ENCODE measurements at places on chromosomes 5 and 9. TPM values are rescaled to one million over a fixed set of nuclear protein-coding genes. Genes with fewer than 3 reads are reported as not detected.

- no peak for DNase-seq
Observed at GRCh38 chr5:42360616-42361314, 62.5 kb upstream of the GHR start.

DNA sequence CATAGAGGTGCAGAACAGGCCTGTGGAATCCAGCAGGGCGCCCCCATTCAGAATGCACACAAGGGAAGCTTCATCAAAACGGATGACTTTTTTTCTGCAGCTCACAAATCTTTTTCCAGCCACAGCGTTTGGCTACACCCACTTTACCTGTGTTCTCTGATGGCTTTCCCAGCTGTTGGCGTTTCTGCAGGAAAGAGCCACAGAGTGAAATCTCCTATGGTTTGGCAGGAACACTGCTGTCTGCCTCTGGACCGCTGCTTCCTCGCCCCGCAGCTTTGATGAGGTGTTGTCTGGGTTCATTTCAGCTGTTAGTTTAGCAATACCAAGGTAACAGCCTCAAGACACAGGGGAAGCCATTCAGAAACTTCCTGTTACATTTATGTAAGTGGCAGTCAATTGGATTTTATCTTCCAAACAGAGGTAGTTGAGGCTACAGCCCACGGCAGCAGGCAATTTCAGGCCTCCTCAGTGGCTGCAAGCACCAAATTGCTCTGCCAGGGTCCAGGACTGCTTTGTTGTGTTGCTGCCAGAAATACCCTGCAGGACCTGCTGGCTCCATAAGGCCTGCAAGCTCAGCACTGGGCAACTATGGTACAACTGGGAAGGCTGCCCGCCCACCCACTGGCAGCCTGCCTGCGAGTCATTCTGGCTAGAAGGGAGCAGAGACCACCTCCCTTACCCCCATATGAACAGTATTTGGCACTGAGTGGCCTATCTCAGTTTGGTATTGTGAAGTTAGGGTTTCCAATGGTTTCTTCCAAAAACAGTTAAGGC, 96.7 kb downstream of the MVB12B start:
- DNase-seq = no peak

Gene GARNL3
- 10.5 TPM for total RNA-seq

DNA sequence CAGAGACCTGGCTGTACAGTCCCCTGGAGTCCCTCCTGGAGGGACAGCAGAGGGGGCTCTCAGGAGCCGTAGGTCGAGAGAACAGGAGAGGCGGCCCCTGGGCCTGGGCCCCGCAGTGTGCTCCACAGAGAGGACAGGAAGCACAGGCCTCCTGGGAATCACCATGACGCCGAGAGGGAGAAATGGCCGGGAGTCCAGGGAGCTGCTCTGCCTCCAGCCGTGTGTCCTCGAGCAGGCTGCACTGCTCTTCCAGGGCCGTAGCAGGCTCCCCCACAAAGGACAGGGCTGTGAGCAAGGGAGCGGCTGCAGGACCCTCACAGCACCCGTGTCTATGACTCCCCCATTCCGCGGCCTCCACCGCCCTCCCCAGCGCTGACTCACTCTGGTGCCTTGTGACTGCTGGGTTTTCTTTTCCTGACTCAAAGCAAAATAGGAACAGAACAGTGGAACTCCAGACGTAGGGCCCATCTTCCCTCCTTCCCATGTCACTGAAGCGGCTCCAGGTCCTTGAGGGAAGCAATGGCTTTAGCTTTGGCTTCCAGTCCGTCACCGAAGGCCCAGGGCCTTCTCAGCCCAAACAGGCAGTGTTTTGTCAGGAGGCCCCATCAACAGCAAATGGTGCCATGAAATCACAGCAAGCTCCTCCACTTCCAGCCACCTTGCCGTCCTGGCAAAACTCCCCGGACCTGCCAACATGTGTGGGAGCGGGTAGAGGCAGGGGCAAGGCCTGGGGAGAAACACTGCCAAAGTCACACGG, 114.2 kb downstream of the LHFPL2 start:
- no peak for DNase-seq

Gene TMEM8B
- total RNA-seq = 23.9 TPM

DNA sequence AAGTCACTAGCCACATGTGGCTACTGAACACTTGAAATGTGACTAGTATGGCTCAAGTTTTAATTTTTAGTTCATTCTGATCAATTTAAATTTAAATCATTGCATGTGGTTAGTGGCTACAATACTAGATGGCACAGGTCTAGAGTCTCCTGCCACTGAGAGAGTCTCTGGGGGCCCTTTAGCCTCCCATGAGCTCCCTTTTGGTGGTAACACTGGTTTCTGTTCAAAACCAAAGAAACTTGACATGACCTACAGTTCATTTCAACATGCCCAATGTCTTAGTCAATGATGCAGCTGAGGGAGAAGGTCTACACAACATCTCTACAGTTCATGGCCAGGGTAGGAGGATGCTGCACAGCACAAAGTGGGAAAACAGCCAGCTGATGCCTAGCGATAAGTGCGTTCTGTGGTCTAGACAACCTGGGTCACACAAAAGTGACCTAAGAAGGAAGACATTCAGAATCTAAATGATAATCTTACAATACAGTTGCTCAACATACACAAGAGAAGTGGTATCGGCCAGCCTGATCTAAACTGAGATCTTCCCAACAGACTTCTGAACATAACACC, 121.0 kb downstream of the AUH start:
- DNase-seq = no peak

- no peak for DNase-seq
Observed at GRCh38 chr9:27124151-27124550, 15.1 kb downstream of the TEK start.

DNA sequence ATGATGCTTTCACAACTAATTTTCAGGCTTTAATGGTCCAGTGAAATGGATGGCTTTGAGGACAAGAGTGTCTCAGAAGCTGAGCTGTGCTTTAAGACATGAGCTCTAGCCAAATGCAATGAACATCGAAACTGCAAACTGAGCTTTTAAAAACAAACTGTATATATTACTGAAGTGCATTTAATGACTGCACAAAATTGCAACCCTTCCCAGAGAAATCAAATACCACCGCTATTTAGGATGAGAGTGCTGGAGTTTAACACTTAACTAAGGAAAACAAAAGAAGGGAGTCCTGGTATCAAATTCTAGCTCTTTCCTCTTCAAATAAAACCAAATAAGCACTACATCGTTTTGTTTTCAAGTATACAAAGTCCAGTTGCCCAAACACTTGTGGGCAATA, 163.9 kb downstream of the SLF1 start:
- DNase-seq = no peak

DNA sequence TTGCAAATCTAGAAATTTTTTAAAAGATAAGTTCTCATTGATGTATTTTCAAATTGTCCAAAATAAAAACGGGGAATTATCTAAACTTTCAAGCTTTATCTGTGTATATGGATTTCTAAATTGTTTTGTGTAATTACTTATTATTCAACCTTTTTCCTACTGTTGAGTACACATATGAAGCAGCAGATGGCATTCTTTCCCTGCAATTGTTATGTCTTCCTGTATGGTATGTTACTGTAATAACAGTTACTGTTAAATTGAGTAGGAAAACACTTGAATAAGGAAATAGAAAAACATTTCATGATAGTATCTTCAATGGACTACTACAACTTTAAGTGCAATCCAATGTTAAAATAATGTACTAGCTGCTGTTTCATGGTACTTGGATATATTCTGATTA, 124.8 kb downstream of the RANBP17 start:
- DNase-seq = no peak

- DNase-seq = no peak
Observed at GRCh38 chr5:77367741-77368140, 124.4 kb downstream of the WDR41 start.

Gene TPRN
- 25.1 TPM for total RNA-seq

DNA sequence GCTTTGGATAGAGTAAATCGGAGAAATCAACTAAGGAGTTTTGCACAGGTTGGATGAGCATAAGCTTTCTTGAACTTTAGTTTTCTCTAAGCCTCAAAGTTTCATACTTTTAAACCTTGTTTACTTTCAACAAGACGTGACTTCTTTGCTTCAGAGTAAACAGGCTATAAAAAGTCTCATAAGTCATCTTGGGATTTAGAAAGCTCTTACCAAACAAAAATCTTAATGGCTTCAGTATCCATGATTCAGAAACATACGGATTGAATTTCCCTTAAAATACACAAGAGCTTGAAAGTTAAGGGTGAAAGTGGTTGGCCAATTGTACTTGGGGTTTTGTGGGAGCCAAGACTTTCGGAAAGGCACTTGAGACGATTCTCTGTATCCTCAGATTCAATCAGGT, 270.9 kb upstream of the ANKH start:
- DNase-seq = no peak

Gene SLC34A3
- not detected for total RNA-seq

DNA sequence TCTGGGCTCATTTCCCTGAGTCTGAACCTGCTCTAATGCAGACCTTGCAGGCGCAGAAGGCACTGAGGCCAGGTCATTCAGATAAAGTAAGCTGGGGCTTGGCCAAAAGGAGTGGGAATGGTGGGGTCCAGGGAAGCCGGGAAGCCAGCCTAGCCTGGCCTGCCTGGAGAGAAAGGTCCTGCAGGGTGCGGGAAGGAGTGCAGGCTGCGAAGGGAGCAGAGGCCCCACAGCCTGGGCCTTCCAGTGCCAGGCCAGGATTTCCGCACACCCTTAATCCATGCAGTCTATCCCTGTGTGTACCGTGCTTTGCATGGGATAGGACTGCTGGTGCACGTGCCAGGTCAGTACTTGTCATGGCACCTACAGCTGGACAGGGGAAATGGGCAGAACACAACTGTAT, 3.6 kb upstream of the STING1 start:
- no peak for DNase-seq

Gene CCNB1
- 252 TPM for total RNA-seq

DNA sequence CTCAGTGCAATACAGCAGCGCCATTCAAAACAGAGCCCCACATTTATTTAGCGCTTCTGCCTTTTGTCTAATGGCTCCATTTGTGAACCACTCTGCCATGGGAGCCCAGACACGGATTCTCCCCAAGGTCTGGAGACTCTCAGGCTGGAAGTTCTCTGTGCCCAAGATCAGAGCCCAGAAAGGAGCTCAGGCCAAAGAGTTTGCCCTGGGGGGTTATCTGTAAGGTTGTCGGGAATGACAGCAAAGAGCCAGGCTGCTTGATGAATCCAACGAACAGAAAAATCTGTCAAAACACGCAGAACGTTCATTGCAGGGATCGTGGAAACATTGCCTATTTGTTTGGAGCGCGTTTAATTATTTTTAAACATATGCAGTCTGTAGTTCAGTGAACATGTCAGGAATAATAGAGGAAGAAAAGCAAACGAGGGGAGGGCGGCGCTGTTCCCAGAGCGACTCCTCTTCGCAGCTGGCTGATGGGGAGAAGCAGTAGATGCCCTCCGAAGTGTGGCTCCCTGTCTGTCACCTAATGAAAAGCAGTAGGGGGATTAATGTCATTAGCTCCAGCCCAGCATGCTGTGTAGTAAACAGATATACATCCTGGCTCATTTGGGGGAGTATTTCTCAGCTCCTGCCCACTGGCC, 464.9 kb upstream of the MPDZ start:
- no peak for DNase-seq

Gene SPINK1
- total RNA-seq = not detected

DNA sequence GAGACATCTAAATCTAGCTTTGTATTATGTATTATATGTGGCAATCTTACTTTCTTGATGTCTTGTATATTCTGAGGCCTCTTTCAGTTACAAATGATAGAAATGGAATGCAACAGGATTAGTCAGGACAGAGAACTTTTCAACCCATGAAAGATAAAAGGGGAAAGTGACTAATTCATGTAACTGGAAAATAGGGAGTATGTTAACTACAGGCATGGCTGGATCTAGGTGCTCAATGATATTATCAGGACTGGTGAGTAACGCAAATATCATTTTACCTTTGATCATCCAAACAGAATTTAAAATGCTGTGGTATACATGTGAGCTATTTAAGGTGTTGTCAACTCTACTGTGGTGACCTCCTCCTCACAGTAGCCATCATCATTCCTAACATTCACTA, 215.7 kb upstream of the GLRA1 start:
- no peak for DNase-seq

DNA sequence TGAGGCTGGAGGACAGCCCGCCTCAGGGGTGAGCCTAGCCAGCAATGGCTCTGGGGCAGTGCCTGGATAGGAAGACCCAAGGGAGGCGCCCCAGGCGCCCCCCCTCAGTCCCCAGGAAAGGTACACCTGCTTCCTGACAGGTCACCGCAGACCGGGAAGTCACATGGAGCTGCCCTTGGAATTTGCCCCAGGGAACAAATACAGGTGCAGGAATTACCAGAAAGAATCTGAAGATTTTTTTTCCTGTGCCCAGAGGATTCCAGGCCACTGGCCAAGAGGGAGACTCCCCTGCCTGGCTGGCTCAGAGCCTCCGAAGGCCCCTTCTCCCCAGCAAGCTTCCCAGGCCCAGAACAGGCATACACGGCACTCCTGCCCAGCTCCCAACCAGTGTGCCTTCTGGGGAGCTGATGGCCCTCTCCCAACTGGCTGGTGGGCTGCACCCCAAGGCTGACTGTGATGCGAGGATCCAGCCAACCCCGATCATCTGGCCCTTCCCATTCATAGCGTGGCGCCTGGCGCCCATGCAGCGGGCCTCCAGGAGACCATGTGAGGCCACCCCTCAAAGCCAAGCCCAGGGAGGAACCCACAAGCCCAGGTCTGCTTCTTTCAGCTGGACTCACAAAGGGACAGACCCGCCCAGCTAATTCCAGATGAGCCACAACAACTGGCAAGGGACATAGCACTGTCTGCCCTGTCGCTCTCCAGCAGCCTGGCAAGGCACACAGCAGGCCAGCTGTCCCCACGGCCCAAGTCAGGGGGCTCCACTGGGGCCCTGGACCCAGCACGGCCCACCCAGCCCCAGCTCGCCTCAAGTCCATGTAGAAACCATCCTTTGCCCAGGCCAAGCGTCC, 2.3 kb downstream of the TPRN start:
- DNase-seq = no peak

Gene CDHR2
- not detected for total RNA-seq

Gene LHX2
- total RNA-seq = 0.19 TPM

Gene ADAMTS6
- total RNA-seq = 8.2 TPM

Gene FOXE1
- total RNA-seq = 0.09 TPM

- DNase-seq = no peak
Observed at GRCh38 chr9:114423181-114423580, 35.4 kb upstream of the AKNA start.

Gene GPX8
- 49.0 TPM for total RNA-seq

Gene ZNF189
- total RNA-seq = 24.0 TPM

- DNase-seq = no peak
Observed at GRCh38 chr5:179417696-179418095, 72.4 kb upstream of the ADAMTS2 start.

DNA sequence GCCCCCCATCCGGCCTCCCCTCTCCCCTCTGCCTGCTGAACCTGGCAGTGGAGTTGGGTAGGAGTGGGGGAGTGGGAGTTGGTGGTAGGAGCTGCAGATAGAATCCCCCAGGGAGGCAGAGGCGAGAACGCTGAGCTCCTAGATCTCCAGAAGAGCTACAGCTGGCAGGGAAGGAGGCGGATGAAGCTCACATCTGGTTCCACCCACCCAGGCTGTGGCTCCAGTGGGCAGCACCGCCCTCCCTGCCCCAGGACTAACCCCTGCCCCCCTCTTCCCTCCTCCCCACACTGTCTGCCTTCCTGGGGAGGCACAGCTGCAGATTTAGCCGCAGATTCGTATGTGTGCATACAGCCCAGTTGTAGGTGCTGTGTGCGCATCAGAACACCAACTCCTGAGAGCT, 34.2 kb downstream of the C9orf50 start:
- DNase-seq = no peak

Gene DAB2
- total RNA-seq = 9.5 TPM
